ENCODE measurements at places on chromosomes 7 and 10.

- no peak for DNase-seq
These were observed 26.8 kb downstream of the COBL start for GRCh38 chr7:51289623-51290303.

DNA sequence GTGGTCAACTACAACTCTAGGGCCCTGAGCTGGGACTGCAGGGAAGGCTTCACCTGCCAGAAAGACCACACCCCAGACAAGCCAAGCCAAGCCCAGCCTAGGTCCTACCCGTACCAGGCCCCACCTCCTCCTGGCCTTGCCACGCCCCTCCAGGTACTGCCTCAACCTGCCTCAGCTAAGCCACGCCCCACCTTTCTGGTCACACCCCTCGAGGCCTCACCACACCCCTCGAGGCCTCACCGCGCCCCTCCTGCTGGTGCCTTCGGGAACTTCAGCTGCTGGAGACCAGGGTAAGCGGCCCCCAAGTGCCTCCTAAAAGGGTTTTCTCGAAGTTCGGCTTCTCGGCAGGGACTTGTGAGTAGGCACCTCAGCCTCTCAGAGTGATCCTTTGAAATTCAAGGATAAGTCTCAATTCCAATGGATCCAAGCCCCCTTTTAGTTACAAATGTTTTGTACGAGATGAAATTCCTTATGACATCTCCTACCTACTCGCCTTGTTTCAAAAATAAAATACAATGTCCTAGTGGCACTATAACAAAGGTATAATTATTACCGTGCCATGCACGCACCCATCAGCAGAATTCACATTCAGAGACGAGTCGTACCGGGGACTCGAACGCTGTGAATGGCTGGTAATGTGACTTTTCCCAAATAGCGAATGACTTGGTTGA is 171.2 kb downstream of the ARHGAP21 start:
- DNase-seq: peak; percentile 10

DNA sequence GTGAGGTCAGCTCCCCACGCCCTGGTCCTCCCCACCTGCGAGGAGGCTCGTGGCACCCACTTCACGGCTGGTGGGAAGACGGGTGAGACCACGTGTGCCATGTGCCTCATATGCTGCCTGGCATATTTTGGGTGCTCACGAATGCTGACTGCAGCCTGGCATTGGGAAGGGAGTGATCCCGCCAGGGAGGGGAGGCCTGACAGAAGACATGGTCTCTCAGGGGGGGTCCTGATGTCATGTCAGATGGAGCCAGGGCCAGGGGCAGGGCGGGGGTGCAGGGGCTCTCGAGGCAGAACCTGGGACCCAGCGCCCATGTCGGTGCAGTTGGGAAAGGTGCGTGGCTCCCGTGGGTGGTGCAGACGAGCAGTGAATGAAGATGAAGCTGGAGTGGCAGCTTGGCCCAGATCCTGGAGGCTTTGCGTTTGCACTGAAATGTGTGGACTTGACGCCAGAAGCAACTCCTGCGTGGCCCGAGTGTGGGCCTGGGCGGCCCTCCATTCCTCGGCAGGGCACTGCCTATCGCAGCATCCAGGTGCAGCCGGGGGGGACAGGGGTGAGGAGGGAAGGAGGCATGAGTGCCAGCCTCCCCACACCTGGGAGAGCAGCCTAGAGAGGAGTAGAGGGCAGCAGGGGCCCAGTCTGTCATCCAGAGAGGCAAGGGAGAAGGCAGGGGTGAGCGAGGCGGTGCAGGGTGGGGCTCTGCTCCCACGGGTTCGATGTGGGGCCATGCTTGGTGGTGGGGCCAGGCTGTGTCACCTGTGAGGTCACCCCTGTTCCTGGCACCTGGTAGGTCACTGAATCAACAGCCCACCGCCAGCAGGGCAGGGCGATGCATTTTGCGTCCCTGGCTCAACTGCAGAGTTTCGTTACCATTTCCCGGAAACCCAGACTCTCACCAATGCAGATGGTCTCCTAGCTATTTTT is 385.6 kb downstream of the DNAJB6 start:
- no peak for DNase-seq

DNA sequence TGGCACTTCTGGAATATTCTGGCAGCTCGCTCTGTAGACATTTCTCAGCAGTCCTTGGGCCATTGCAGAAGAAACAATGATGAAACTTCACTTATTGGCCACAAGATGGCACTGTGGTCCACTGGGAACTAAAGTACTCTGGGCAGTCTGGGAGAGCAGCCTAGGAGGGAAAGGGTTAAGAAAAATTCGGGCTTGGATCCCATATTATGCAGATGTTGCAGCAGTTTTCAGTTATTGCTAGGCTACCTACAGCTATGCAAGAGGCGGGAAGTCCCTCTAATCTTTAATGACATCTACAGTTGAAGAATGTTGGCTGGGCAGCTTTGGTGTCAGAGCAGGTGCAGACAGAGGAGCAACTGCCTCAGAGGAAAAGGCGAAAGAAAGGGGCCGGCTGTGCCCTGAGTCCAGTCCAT is 201.7 kb upstream of the PRSS58 start:
- peak; percentile 79 for DNase-seq

GRCh38 chr10:73950155-73950948 is 39.4 kb downstream of the PLAU start:
- peak; percentile 26 for DNase-seq

DNA sequence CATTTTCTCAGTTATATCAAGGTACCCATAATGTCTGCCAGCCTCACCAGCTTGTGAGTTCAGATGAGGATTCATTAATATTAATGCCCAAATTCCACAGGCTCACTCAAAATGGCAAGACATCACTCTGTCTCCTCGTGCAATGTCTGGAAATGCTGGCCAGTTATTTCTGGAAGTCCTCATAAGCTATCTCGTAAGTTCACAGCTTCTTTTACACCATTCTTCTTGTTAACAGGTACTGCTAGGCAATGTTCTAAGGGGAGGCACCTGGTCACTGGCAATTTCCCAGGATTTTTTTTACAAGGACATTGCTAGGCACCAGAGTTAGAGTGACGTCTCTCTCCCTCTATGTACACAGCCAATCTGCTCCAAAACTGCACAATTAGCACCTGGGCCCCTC is 80.2 kb upstream of the SEMA3C start:
- DNase-seq: no peak

DNA sequence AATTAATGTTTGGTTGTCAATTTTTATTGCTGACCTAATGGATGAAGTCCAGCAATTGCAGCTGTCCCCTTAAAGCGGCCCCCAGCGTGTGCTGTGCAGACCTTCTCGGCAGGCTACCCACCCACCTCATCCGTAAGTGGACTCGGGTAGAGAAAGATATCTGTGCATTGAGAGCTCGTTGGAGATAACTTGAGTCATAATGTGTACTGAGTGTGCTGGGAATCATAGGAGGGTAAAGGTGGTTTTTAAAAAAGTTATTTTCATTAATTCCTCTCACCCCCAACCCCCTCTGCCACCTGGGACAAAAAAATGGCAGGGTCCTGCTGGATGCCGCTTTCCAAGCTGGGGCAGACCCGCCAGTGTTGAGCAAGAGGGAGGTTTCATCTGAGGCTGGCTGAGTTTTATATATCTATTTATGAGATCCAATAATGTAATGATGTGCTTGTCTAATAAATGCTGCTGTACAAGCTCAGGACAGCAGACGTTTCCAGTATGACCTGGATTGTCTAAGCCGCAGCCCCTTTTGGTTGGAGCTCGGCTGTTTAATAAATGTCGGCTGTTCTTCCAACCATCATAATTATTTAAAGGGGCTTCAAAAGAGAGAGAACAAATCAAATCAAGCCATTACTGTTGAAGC is 119.1 kb downstream of the NKX6-2 start:
- DNase-seq: peak; percentile 33

DNA sequence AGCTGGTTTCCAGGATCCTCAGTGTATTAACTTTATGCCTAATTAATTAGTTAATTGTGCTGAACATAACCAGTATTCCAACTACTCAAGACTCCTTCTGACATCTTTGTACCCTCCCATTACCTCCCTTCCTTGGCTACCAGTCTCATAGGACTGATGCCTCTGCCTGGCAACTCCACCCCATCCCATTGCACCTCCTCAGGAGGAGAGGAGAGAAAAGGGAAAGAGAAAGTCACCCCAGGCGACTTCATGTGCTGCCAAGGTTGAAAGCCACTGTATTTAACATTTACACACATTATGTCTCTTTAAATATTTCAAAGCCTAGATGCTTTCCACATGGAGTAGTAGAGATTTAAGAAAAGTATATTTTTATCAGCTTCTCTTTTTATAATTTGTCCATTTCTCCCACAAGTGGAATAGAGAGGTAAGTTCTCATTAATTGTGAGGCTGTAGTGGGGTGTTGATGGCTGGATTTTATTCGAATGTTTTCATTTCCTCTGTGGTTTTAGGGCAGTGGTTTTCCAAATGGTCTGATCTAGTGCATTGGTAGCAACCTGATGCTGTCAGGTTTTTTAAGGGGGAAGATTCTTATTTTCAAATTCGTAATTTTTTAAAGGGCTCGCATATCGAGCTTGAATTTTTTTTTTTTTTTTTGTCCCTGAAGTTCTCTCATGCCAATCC is 148.0 kb downstream of the BICC1 start:
- no peak for DNase-seq

GRCh38 chr7:18541181-18541870 is 45.8 kb downstream of the HDAC9 start:
- DNase-seq: peak; percentile 62

DNA sequence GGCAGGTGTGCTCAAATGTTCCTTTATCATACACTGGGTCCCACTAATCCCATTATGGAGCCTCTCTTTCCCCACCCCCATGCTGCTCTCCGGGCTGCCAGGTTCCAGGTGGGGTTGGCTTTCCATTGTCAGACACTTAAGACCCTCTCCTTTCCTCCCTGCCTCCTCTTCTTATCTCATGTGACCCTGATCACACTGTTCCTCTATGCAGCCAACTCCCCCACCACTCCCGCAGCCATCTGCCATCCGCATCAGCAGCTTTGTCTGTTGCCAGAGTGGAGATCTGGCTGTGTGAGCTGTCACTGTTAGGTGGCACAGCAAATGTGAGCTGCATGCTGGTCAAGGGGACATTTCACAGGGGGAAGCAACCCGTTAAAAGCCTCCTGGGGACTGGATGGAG is 391.4 kb downstream of the TNS3 start:
- DNase-seq: no peak

DNA sequence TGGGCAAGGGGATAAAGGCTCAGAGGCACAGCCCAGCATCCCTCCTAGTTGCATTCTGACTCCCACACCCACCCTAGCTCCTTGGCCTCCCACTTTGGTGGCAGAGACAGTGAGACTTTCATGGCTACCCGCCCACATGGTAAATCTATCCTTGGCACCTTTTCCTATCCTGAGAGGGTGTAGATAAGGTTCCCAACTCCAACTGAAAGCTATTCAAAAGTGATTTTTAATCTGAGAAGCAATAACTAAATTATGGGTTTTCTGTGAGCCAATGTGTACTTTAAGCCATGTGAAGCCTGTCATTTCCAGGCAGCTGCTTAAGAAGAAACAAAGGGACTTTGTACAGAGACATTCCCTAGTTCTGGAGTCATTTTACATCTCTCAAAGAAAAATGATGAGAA is 9.1 kb downstream of the LAMB1 start:
- DNase-seq: no peak

DNA sequence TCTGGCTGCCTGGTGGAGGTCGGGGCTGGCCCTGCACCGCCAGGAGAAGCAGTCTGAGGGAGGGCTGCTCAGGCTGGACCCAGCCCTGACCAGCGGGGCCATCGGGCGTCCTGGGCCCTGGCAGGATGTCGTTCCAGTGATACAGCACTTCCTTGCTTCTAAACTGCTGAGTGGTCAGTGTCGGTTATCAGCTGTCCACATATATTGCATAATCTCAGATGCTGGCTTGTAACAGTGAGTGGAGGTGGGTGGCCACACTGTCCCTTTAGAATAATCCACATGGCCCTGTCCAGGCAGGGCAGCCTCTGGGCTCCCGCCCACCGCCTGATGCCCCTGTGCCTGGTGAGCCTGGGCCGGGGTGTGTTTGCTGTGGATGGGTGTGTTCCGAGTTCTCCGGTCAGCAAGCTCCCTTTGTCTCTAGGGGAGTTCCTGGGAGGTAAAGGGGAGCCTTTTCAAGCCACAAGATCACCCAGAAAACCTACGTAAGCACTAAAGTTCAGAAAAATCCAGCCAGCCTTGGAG is 86.1 kb downstream of the LHPP start:
- DNase-seq: peak; percentile 15

DNA sequence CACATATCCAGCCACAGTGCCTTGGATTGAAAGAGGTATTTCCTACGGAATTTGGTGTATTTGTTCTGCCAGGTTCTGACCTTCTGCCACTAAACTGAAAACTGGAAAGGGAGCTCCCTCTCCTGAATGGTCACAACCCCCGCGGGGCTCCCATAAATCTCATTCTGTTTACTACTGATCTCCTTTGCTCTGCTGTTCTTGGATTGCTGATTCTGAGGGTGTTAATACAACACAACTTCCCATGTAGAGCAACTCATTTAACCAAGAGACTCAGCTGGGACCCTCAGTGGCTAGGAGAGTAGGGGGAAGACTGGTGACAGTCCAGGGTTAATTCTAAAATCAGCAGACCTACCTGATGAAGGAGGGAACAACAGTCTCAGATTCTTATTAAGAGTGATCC is 662.9 kb downstream of the INHBA start:
- no peak for DNase-seq

DNA sequence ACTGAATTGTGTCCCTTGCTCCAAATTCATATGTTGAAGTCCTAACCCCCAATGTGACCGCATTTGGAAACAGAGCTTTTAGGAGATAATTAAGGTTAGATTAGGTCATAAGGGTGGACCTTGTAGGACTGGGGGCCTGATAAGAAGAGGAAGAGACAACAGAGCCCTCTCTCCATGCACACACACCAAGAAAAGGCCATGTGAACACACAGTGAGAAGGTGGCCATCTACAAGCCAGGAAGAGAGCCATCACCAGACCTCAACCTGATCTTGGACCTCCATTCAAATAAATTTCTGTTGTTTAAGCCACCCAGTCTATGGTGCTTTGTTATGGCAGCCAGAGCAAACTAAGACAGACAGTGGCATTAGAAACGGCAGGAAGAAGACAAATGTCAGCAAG is 12.5 kb upstream of the PRKAR2B start:
- DNase-seq: no peak

- DNase-seq: no peak
These were observed 398.1 kb upstream of the C7orf33 start for GRCh38 chr7:148192491-148192890.

DNA sequence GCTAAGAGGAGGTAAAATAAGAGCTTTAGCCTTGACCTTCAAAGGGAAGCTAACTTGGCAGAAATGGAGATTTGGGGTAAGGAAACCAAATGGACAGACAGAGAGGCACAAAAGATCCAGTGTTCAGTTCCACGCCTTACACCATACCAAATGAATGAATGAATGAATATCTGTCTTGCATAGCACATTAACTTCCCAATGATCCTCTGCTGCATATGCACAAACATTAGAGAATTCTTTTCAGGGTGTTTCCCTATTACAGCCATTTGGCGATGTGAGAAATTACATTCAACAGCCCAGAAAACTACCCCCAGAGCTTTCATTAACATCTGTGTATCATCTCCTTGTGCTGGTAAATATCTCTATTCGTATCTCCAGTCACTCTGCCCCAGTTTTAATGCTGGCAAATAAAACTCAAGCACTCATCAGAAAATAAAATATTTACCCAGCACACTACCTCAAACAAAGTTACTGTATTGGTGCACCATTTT is 1056.2 kb downstream of the SORCS3 start:
- no peak for DNase-seq

- DNase-seq: no peak
These were observed 17.6 kb upstream of the PHYH start for GRCh38 chr10:13317474-13317873.

- no peak for DNase-seq
These were observed 2.5 kb downstream of the AIMP2 start for GRCh38 chr7:6011541-6011940.

All from cardiac fibroblast (primary cell).